Skeletal muscle cell (primary cell): ENCODE measurements at places on chromosomes 12 and 14.

DNA sequence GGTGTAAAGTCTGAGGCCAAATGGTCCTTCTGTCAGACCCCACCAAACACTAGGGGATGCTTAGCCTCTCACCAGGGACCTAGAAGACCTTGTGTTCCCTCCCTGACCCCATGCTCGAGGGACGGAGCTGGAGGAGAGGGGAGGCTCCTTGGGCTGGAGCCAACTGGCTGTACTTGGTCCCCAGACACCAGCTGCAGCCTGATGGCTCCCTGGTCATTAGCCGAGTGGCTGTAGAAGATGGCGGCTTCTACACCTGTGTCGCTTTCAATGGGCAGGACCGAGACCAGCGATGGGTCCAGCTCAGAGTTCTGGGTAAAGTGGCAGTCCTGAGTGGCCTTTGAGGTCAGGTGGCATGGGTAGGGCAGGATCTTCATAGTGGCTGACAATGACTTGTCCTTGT lies 29.0 kb downstream of the PAPLN start:
- no peak for DNase-seq

DNA sequence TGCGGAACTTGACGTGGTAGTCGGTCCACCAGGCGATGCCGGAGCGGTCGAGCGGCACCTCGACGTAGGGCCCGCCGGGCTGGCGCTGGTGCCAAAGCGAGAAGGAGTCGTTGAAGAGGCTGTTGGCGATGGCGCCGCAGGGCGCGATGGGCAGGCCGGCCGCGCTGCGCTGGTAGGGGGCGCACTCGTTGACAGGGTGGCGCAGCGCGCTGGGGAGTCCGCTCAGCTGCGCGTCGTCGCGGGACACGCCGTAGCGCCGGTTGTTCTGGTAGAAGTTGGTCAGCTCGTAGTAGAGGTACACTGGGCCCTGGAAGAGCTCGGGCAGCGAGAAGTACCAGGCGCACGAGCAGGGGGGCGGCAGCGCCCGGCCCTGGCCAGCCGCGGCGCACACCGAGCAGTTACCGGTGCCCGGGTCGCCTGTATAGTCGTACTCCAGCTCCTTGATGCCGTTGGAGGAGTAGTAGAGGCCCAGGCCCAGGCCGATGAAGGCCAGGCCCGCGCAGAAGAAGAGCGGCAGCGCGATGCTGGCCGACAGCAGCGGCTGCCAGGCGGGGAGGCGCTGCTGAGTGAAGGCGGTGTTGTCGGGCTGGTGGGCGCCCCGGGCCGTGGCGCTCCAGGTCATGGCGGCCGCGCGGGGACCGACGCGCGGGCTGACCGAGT lies 482 bp downstream of the TMEM30B start:
- no peak for DNase-seq

- no peak for DNase-seq
Measured at GRCh38 chr14:71487449-71487848, 444.8 kb upstream of the RGS6 start.

DNA sequence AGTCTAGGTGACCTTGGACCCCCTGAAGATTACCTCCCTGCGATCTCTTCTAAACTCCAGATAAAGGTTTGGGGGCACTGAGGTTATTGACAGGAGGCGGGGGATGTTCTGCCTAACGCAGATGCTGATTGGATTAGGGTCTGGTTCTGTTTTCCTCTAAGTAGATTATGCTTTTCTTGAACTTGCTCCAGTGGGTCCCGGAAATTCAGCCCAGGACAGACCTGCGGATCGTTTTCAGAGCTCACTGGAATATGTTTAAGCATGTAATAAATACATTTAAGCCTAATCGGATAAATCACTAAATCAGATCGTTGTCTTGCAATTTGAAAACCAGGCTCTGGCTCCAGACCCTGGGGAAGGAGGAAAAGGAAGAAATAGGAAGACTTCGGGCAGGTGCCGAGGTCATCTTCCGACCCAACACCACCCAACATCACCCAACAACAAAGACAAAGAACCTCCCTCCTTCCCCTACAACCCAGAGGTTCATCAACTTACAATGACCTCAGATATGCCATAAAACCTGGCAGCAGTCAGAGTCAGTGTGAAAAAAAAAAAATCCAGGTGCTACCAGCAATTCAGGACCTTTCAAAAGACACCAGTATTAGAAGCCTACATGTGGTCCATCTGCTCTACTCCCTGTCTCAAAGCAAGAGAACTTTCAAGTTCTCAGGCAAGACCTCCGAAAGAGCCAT lies 148.4 kb downstream of the KSR2 start:
- DNase-seq: no peak

GRCh38 chr14:54347044-54347443 lies 49.8 kb upstream of the CDKN3 start:
- DNase-seq: no peak

DNA sequence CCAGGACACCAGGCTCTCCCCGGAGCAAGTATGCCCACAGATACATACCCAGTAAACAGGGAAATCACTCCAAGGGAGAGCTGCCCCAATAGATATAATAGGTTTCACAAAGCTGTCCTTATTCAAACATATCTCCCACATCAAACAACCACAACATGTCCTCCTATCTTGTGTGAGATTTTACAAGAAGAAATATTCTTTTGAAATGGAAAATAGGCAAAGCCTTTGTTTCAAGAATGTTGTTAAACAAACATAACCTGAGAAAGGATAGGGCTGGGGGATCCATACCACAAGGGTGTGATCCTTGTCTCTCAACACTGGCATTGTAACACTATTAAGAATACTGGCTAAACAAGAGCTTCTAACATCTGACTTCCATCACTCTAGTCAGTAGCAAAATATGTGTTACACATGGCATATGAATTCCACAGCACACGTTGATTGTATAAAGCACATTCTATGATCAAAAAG lies 32.9 kb downstream of the LGR5 start:
- no peak for DNase-seq

DNA sequence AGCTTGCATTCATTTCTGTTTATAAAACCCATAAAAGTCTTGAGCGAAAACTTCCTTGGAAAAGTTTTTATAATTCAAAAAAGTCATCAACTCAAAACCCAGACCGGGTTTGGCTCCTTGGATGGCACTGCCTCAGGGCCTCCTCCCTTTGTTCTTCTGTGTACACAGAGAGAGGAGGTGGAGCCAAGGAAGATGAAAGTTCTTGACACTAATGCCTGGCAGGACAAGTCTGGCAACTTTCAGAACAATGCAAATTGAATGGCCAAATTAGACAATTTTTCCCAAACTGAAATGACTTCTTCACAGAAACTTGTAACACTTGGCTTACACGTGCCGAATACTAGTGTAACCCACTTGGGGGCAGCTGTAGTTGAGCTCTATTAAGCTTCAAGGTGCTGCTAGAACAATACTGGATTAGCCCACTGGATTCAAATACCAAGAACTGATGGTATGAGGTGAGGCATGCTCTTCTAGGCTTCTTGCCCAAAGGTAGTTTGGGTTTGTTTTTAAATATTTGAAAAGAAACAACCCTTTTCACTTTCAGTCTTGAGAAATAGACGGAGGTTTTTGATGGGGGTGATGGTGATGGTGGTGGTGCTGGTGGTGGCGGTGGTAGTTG lies 86.6 kb upstream of the FRMD6 start:
- no peak for DNase-seq

GRCh38 chr14:50038398-50039119 lies 77.8 kb downstream of the VCPKMT start:
- peak; percentile 96 for DNase-seq

GRCh38 chr12:93387780-93388179 lies 10.1 kb downstream of the NUDT4 start:
- DNase-seq: no peak

GRCh38 chr12:1488908-1489381 lies 105.4 kb downstream of the FBXL14 start:
- DNase-seq: peak; percentile 42

DNA sequence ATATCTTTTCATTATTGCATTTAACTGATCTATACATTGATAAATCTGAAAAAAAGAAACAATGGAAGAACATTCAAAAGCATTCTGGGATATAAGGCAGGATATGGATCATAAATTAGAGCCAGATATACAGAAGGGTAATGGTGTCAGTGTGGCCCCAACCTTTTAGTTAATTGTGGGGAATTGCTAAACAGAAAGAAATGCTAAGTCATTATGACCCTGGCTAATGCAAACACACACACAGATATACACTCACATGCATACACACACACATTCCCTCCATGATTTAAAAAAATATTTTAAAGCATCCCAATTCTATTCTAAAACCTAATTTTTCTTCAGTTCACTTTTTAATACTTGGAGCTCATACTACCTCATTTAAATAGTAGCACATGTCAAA lies 404.5 kb downstream of the BCAT1 start:
- DNase-seq: no peak

- no peak for DNase-seq
Measured at GRCh38 chr14:77853919-77854318, 54.0 kb downstream of the ADCK1 start.

GRCh38 chr12:68180792-68181744 lies 21.5 kb upstream of the IFNG start:
- no peak for DNase-seq

GRCh38 chr14:101862711-101863110 lies 101.2 kb downstream of the PPP2R5C start:
- DNase-seq: no peak

- DNase-seq: no peak
Measured at GRCh38 chr12:116528498-116528897, 30.7 kb upstream of the MAP1LC3B2 start.

- DNase-seq: no peak
Measured at GRCh38 chr14:23041729-23042128, 283 bp upstream of the PSMB11 start.

GRCh38 chr14:59352961-59353360 lies 112.2 kb downstream of the GPR135 start:
- DNase-seq: no peak

- DNase-seq: no peak
Measured at GRCh38 chr14:52868911-52869618, 77.7 kb upstream of the GNPNAT1 start.

DNA sequence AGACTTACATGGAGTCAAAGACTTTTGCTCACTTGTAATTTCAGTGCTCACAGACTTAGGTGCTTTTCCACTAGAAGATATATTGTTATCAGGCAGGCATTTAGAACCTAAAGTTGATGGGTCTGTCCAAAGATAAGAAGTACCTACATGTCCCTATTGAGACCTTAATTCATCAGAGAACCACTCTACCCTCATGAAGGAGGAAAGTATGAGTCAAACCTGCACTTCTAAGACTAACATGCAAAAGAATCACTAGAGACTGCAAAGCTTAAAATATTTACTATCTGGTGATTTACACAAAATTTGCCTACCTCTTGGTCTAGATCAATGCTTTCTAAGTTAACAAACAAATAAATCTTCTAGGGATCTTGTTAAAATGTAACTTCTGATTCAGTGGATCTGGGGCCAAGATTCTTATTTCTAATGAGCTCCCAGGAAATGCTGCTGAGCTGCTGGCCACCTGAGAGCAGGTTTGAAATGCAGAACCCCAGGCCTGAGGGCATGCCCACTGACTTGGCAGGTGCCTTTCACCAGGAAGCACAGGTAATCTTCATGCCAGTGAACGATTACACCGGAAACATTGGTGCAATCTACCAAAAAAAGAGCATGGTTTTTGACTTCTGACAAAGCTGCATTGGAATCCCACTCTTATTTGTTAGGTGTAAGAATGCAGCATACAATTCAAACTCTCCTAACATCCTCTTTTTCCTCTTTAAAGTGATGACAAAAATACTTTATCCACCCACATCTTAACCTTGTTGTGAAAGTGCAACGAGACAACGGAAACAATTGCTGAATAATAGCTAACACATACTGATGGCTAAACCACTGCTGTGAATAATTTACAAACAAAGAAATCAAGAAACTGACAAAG lies 214.2 kb downstream of the ADAMTS20 start:
- no peak for DNase-seq

- DNase-seq: no peak
Measured at GRCh38 chr14:68626386-68626785, 166.5 kb downstream of the ZFP36L1 start.

GRCh38 chr14:90831821-90832220 lies 15.6 kb upstream of the TTC7B start:
- no peak for DNase-seq

GRCh38 chr12:124098887-124099286 lies 125.9 kb downstream of the ZNF664 start:
- DNase-seq: no peak

DNA sequence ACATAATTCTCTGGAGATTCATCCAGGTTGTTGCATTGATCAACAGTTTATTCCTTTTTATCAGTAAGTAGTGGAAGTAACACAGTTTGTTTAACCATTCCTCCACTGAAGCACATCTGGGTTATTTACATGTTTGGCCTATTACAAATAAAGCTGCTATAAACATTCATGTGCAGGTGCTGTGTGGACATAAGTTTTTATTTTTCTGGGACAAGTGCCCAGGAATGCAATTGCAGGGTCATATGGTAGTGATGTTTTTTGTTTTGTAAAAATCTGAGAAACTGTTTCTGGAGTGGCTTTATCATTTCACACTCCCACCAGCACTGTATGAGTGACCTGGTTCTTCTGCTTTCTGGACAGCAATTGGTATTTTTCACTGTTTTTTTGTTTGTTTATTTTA lies 505.4 kb downstream of the CCER1 start:
- no peak for DNase-seq

- no peak for DNase-seq
Measured at GRCh38 chr14:101564819-101565698, 3.8 kb downstream of the DIO3 start.

DNA sequence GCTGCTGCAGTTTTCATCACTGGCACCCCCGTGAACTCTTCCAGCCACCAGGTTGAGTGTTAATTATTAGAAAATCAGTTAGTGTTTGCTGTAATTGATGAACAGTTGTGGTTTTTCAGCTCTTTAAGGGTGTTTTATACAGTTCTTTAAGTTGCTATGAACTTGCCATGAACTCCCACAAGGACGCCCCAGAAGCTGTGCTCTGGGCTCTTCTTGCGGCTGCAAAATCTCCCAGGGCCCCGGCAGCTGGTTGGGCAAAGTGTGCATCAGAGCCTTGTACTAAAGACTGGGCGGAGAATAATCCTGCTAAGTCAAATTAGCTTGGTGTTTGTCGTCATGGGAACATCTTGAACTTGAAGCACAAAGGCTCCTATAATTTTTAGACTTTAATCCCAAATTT lies 82.2 kb downstream of the EML1 start:
- no peak for DNase-seq

DNA sequence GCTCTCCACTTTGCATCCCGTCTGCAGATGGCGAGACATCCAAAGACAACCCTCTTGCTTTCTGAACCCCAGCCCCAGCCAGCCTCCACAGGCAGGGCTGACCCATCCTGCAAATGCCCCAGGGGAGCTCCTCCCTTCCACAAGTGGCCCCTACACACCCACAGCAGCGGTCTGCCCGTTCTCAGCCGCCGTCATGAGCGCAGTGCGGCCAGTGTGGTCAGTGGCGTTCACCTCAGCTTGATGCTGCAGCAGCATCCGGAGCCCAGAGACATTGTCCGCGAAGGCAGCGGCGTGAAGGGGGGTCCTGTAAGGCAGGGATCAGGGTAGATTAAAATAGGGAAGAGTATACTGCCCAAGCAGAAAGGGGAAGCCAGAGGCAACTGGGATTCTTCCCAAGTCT lies 13.7 kb downstream of the ANKRD52 start:
- no peak for DNase-seq
